ENCODE measurements at places on chromosomes 6 and 20.

- DNase-seq, result no peak
Observed at GRCh38 chr20:61139031-61139430, 113.0 kb upstream of the CDH4 start.

GRCh38 chr6:143098054-143098671 is 37.5 kb downstream of the AIG1 start:
- peak; percentile 28 for DNase-seq

- DNase-seq, result no peak
Observed at GRCh38 chr6:26225848-26226578, 138.8 kb downstream of the HFE start.

- no peak for DNase-seq
Observed at GRCh38 chr6:112501705-112502104, 154.6 kb downstream of the RFPL4B start.

GRCh38 chr20:22333885-22334545 is 250.4 kb downstream of the FOXA2 start:
- peak; percentile 13 for DNase-seq

DNA sequence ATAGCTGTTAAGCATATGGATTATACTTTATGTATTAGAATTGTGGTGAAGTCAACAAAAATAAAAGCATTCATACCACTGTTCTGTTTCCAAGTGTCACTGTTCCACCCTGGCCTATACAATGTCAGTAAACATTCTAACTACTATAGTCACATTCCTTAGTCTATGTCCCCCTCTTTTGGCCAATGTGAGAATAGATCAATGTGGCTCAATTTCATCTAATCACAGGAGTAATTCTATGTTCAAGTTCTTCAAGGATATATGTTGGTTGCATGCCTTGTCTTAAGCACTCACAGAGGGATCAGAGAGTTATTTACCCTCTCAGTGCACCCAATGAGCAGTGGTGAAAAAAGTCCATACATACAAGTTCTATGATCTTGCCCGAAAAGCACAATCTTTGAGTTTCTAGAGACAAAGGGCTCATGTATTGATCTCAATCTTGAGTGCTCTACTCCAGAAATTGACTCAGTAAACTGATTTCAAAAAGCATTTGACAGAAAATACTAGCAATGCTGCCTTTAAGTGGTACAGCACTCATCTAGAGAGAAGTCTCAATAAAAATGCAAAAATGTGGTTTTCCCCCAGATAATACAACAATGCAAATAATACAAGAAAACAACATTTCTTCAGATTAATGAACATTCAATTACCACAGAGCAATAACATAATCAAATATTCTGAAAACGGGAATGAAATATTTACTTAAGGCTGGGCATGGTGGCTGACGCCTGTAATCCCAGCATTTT is 16.5 kb downstream of the SMLR1 start:
- peak; percentile 73 for DNase-seq

DNA sequence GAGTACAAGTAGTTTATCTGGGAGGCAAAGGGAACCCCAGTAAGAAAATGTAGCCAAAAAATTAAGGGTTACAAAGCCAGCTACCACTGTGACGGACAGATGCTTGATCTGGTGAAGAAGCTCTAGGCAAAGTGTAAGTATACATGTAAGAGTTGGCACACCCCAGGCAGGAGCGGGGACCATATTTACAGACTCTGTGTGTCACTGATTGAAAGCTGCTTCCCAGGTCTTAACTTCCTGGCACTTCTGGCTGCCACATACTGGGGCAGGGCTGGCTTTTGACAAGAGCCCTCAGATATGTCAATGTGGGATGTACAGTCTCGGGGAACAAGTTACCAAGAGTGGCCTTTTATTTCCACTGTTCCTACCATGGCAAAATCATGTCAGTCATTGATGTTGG is 48.0 kb upstream of the BCLAF1 start:
- DNase-seq, result no peak

GRCh38 chr6:10305790-10306415 is 109.0 kb downstream of the TFAP2A start:
- DNase-seq, result no peak

DNA sequence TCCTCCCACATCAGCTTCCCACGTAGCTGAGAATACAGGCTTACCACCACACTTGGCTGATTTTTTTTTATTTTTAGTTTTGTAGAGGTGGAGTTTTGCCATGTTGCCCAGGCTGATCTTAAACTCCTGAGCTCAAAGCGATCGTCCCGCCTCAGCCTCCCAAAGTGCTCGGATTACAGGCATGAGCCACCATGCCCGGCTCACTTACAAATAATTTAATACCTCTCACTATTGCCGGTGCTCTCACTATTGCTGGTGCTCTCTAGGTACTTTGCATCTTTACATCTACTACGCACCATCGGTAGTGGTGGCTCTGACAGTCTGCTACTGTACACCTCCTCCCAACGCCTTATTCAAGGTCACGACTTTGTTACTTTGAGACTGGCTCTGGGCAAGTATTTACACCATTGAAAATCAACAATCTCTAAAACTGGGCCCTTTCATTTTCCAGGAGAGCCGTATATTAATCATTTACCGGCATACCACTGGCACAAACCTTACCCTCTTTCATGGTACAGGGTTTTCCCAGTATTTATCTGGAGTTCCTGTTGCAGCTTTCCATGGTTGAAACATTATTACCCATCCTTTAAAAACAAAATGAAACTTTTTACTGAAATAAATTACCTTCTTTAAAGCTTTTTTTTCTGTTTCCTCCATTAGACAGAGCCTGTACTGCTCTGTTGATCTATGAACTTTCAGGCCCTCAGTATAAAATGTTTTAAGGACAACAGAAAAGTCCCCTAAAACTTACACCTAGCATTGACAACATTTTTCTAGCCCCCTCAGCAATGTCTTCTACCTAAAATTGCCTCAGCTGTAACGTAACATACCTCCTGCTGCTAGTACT is 259.6 kb upstream of the PLCB4 start:
- DNase-seq, result no peak

DNA sequence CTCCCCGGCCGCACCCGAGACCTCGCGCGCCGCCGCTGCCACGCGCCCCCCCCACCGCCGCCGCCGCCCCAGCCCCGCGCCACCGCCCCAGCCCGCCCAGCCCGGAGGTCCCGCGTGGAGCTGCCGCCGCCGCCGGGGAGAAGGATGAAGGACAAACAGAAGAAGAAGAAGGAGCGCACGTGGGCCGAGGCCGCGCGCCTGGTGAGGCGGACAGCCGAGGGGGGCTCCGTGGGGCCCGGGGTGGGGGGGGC is 426 bp downstream of the ASXL1 start:
- DNase-seq, result no peak

- DNase-seq, result no peak
Observed at GRCh38 chr6:56657354-56657753, 14.7 kb upstream of the DST start.

GRCh38 chr6:160737934-160738333 is 35.9 kb downstream of the PLG start:
- no peak for DNase-seq

- DNase-seq, result peak; percentile 88
Observed at GRCh38 chr20:58651946-58652605, 993 bp downstream of the STX16 start.

DNA sequence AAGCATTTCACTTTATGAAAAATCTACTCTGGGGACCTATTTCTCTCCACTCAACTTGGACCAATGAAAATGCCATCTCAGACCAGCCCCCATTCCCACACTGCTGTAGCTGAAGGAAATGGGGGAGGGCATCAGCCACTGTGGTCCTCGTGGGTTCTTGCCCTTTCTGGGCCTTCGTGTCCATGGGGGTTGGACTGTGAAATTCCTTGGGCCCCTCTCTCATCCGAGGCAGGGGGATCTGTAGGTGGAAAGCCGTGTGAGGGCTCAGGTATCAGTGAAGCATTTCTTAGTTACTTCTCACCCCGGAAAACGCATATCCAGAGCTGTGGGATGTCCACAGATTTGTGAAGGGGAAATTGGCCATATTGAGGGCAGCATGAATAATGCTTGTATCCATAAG is 147.9 kb downstream of the CDC5L start:
- DNase-seq, result no peak

DNA sequence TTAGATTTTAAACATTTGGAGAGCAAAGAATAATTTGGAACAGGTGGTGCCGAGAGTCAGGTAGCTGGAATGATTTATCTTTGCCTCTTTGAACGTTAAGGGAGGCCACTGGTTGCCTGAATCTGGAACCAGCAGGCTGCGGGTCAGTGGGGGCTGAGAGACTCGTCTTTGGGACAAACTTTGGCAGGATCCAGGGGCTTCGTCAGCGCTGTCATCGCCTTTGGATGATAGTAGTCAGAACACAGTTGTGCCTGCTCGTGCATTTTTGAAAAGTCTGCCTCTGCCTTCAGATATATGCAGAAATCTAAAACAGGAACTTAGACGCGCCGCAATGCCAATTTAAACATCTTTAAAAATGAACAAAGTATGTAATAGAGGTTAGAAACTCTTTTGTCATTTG is 5.0 kb downstream of the EYA2 start:
- DNase-seq, result no peak

DNA sequence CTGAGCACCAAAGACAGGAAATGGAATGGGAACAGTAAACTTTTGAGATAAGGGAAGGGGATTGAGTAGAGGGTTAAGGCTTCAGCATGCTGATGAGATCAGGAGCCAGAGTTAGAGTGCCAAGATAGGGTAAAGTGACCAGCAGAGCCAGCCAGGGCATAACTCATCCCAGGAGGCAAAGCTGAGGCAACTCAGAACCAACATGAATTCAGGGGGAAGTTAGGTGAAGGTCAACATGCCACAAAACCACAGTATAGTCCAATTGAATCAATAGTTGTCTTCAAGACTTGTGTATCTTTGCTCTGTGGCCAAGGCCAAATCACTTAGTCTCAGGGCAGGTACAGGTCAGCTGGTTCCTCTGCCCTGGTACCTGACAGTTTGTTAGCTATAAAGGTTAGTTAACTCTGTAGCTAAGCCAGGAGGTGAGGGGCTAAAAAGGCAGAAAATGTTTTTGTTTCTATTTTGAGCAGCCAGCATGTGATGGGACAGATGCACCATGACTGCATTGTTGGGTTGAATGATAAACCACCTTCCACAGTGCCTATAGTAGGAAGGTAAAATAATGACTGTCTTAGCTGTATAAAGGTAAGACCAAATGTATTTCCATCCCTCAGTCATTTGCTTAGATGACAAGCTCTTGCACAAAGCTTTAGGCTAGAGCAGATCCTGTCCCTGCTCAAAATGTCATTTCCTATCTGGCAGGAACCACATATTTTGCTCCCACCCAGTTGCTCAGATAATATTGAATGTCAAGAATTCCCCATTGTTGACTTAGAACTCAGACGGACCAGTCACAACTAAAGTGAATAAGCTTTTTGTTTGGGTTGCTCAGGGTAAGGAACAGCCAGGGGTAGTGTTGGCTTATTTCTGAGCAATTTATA is 15.8 kb downstream of the RNF8 start:
- DNase-seq, result no peak

DNA sequence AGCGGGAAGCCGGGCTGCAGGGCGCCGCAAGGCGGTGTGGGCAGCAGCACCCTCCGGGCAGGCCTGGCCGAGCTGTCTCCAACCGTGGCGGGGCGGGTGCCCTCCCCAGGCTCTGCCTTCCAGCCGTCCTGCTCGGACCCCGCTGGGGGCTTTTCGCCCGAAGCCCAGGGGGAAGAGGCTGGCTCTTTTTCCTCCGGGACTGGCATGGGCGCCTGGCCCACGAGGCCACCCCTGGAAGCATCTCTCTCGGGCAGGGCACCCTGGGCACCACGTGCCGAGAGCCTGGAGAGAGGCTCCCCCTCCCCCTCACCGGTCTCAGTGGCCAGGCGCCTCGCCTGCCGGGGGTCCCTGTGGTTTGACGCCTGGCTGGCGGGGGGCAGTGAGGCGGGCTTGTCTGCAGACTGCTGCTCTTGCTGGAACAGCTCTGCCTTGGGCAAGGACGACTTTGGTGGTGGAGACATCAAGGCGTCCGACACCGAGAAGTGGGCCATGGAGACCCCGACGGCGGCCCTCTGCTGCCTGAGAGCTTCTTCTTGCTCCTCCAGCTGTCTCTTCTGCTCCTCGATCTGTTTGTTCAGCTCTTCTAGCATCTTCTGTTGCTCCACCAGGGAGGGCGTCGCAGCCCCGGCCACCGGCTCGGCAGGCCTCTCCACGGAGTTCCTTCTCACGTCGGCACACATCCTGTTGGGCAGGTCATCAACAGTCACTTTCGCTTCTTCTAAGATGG is 19.5 kb upstream of the TCFL5 start:
- no peak for DNase-seq

GRCh38 chr6:27889628-27890444 is 22.4 kb downstream of the OR2B2 start:
- DNase-seq, result peak; percentile 11

DNA sequence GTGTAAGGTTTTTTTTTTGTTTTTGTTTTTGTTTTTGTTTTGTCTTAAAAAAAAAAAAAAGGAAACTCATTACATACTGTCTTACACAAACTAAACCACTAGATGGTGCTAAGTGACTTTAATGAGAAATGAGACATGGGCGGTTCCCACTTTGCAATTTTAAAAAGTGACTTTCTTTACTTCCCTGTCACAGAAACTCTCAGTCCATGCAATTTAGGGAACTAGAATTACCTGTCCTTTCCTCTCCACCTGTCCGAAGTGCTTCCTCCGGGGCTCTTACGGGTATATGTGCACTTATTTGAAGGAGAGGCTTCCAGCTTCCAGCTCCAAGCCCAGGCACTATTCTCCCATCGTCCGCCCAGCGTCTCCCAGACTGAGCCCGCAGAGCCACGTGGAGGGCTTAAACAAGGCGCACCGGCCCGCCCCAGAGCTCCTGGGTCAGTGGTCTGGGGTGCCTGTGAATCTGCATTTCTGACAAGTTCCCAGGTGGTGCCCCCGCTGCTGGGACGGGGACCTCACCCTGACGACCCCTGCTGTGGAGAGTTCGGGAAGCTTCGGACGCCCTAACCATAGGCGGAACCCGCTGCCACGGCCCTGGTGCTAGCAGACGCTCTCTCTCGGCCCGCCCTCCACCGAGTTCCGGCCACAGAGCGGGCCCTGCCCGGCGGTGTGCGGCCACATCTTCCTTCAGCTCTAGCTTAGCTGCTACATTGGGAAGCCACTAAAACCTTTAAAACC is 26.1 kb downstream of the BFSP1 start:
- DNase-seq, result peak; percentile 70

- peak; percentile 52 for DNase-seq
Observed at GRCh38 chr20:52975029-52975732, 3.0 kb downstream of the TSHZ2 start.

DNA sequence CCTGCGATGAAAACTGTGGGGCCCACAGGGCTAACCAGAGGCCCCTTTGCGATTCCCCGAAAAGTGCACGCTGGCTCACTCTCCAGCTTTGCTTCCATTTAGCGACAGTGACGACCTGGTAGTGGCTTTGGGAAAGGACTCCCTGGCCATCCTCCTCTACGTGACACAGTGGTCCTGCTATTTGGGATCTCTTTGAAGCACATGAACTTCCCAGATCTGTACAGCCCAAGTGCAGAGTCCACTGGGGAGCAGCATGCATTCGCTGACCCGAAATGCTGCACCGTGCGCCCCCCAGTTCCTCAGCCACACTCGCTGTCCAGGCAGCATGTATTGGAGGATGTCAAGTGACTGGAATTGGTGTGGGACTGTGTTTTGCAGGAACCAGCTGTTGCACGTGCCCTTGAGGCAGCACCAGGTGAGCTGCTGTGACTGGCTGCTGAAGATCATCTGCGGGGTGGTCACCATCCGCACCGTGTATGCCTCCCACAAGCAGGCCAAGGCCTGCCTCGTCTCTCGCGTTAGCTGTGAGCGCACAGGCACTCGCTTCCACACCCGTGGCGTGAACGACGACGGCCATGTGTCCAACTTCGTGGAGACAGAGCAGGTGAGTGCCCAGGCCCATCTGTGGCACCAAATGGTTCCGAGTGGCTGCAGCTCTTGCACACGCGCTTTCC is 51.6 kb downstream of the SYNJ2 start:
- no peak for DNase-seq

- no peak for DNase-seq
Observed at GRCh38 chr20:46025376-46025783, 3.6 kb upstream of the SLC12A5 start.
